ENCODE measurements at places on chromosomes 5 and 9.

DNA sequence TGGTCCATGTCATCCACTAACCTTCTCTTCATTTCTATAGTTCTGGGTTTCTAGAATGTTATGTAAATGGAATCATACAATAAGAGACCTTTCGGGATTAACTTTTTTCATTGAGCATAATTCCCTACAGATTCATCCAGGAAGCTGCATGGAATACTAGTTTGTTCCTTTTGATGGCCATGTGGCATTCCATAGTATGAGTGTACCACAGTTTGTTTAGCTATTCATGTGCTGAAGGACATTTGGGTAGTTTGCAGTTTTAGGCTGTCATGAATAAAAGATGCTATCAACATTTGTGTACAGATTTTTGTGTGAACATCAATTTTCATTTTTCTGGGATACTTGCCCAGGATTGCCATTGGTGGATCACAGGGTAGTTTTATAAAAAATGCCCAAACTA is 6.8 kb upstream of the SPTLC1 start:
- DNase-seq = no peak

DNA sequence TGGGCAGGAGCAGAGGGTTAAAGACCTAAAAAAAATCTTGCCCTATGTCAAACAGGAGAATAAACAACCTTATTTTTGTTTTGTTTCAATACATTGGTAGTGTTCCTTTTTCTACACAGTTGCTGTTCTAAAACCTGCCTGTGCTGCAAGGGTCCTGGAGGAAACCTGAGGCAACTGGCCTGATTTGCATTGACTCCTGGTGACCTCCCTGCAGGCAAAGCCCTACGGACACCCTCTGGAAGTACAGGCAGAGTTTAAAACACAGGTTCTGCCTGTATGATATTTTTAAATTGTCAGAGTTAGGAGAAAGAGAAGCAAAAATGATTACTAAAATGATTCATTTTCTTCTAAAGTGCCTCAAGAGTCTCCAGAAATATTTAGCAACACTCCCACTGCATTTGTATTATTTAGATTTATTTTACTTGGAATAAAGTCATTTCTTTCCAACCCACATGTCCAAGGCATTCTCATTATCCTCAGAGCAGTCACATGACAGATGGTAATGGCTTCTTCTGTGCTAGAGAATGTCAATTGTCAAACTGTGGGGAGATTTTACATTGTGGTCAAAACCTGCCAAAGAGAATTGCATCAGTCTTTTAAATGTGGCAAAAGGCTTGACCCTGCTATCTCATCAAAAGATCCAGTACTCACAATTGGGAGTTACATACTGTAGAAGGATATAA is 559.6 kb downstream of the CETN3 start:
- no peak for DNase-seq

- no peak for DNase-seq
These were observed 255.1 kb downstream of the ZSWIM6 start for GRCh38 chr5:61587125-61587524.

GRCh38 chr9:7921545-7922197 is 122.1 kb upstream of the DMAC1 start:
- DNase-seq = peak; percentile 78

DNA sequence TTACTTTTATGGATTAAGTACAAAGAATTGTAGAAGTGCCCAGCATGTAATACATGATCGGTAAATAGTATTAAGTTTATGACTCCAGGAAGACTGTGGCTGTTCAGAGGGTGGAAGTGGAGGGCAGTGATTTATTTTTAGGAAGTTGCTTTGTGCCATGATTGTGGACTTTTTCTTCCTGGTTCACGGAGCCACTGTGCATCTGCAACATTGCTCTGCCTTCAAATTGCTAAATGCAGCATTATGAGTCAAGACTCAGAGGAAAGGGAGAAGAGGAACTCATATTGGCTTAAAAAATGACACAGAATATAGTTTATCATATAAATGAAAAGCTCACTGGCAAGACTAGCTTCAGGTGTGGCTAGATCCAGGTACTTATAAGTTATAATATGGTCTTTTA is 301.5 kb downstream of the KCTD16 start:
- no peak for DNase-seq

DNA sequence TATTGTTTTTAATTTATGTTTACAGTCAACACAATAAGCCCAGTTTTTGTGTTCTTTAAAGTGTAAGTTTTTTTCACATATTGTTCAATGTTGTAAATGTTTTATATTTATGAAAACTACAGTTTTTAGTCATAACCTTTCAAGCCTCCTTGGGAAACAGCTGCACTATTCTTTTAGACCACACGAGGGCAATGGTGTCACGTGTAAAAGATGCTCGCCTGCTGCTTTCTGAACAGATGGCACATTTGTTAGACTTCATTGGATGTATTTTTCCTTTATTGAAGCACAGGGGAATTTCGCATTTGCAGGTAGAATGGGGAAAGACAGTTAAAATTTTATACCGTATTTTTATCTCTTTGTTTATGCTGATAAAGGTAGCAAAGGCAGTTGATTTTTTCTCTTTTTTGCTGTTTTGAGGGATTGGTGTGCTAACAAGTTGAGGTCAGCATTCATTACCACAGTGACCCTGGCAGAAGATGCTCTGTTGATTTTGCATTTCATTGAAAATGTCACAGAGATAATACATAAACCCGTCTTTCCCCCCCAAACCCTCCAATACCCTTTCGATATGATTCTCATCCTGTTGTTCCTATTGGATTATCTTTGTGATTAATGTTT is 59.0 kb downstream of the MAT2B start:
- peak; percentile 3 for DNase-seq
